ENCODE measurements at places on chromosomes 5 and 9.

GRCh38 chr9:133101356-133102189 lies 19.5 kb downstream of the RALGDS start:
- no peak for DNase-seq
- peaks cover 4% of the 10 kb centered on the region for H3K4me1 ChIP-seq
- H3K27me3 ChIP-seq, result no peaks in the 10 kb centered on the region
- peaks cover 29% of the 10 kb centered on the region for H3K36me3 ChIP-seq

- no peak overlapping the region for H3K4me3 ChIP-seq
- H3K36me3 ChIP-seq, result peaks cover 8% of the 10 kb centered on the region
- DNase-seq, result no peak
- H3K27me3 ChIP-seq, result no peaks in the 10 kb centered on the region
- no peak overlapping the region for H3K27ac ChIP-seq
These were observed 18.4 kb downstream of the TMEM38B start for GRCh38 chr9:105712773-105713172.

GRCh38 chr5:884345-885126 lies 8.1 kb downstream of the BRD9 start:
- no peak for DNase-seq
- H3K4me3 ChIP-seq, result no peak overlapping the region
- peaks cover 23% of the 10 kb centered on the region for H3K36me3 ChIP-seq
- H3K27ac ChIP-seq, result peak overlapping the region; percentile 47
- no peaks in the 10 kb centered on the region for H3K27me3 ChIP-seq
- H3K4me1 ChIP-seq, result peaks cover 27% of the 10 kb centered on the region

DNA sequence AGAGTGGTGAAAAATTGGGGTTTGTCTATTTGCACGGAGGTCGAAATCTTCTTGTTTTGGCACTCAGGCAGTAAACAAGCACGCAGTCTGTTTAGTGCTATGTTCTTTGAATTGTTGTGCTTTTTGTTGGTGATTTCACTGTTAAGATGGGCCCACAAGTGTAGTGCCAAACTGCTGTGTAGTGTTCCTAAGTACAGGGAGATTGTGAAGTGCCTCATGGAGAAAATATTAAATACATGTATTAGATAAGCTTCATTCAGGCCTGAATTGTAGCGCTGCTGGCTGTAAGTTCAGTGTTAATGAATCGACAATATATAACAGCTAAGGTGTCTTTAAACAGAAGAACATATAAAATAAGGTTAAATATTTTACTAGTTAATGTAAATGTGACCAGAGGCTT lies 17.3 kb downstream of the SREK1 start:
- no peak for DNase-seq
- no peak overlapping the region for H3K4me3 ChIP-seq
- no peaks in the 10 kb centered on the region for H3K27me3 ChIP-seq
- no peak overlapping the region for H3K27ac ChIP-seq

DNA sequence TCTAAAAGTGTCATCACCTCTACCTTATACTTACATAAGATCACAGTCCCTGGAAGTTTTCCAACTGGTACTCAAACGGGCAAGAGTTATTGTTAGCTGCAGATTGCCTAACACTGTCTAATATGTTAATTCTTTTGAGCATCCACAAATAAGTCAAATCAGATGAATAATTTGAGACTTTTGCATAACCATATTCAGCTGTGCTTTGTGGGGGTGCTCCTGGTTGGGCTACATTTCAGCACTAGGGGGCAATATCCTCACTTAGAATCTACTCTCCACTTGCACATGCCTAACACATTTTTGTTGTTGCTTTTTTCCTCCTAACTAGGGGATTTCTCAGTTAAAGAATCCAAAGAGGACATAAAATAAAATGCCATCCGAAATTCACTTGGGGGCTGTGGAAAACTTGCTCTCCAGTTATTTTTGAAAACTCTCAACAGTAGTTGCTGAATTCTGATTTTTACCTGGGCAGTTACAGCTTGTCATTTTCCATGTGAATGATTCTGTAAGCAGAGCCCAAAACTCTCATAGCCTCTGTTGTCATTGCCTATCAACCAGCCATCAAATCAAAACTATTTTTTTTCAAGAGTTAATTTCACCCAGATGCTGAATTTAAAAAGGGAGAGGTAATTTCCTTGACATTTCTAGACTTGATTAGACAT lies 71.5 kb downstream of the TRIM36 start:
- H3K36me3 ChIP-seq, result no peaks in the 10 kb centered on the region
- H3K4me3 ChIP-seq, result no peak overlapping the region
- H3K27me3 ChIP-seq, result peaks cover 27% of the 10 kb centered on the region
- no peaks in the 10 kb centered on the region for H3K4me1 ChIP-seq
- H3K27ac ChIP-seq, result no peak overlapping the region

- DNase-seq, result no peak
- peak overlapping the region; percentile 49 for H3K27ac ChIP-seq
- H3K4me1 ChIP-seq, result peaks cover under 1% of the 10 kb centered on the region
- H3K27me3 ChIP-seq, result no peaks in the 10 kb centered on the region
- H3K36me3 ChIP-seq, result peaks cover 26% of the 10 kb centered on the region
- H3K4me3 ChIP-seq, result no peak overlapping the region
These were observed 27.3 kb downstream of the PUM3 start for GRCh38 chr9:2816476-2817141.

DNA sequence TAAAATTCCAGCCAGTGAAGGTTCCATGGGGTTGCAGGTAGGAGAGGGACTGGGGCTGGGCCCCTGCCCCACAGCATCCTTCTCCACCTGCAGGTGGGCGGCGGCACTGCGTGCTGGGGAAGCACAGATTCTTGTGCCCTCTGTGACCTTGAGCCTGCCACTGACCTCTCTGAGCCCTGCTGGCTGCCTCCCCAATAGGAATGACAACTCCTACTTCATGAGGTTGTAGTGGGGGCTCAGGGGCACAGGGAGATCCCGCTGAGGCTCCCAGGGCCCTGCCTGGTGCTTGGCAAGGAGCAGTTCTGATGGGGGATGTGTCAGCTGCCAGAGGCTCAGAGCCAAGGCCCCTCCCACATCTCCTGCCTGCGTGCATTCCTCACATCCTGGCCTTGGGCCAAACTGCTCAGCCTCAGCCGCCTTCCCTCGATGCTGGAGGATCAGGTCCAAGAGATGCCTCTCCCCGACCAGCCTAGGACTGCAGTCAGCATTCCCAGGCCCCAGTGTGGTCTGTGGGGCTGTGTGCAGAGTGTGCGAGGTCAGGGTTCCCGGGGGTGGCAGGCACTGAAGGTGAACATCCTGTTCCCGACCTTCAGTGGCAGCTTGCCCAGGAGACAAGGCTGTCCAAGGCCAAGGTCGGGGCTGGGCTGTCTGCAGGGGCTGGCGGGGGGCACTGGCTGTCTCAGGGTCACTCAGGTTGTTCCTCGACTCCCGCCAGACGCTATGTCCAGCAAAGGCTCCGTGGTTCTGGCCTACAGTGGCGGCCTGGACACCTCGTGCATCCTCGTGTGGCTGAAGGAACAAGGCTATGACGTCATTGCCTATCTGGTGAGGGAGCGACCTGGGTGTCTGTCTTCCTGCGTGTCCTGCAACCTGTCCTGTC lies 7.0 kb downstream of the ASS1 start:
- H3K27ac ChIP-seq, result no peak overlapping the region
- peaks cover 34% of the 10 kb centered on the region for H3K27me3 ChIP-seq
- H3K4me1 ChIP-seq, result no peaks in the 10 kb centered on the region

DNA sequence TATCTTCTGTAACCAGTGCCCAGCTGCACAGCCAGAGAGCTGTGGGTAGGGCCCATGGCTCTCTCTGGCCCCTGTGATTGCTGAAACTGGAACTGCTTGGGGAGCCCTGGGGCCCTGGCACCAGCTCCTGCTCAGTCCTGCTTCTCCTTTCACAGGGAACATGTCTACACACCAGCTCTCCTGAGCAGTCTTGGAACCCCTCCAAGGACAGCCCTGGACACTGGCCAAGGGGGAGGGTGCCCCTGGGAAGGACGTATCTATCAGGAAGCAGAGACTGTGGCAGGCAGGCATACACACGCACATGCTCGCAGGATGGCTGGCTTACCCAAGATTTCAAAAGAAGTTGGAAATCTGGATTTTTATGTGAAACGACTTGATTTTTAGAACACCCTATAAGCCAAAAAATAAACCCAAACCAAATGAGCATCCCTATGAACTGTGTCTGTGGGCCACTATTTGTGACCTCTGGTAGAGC lies 8.8 kb upstream of the TRAF1 start:
- H3K4me1 ChIP-seq, result peaks cover 62% of the 10 kb centered on the region
- peak overlapping the region; percentile 45 for H3K4me3 ChIP-seq
- DNase-seq, result no peak
- no peaks in the 10 kb centered on the region for H3K27me3 ChIP-seq

- peaks cover 28% of the 10 kb centered on the region for H3K27me3 ChIP-seq
- no peaks in the 10 kb centered on the region for H3K4me1 ChIP-seq
- DNase-seq, result no peak
- H3K27ac ChIP-seq, result no peak overlapping the region
- no peaks in the 10 kb centered on the region for H3K36me3 ChIP-seq
- H3K4me3 ChIP-seq, result no peak overlapping the region
These were observed 12.5 kb downstream of the LECT2 start for GRCh38 chr5:135942202-135942771.

DNA sequence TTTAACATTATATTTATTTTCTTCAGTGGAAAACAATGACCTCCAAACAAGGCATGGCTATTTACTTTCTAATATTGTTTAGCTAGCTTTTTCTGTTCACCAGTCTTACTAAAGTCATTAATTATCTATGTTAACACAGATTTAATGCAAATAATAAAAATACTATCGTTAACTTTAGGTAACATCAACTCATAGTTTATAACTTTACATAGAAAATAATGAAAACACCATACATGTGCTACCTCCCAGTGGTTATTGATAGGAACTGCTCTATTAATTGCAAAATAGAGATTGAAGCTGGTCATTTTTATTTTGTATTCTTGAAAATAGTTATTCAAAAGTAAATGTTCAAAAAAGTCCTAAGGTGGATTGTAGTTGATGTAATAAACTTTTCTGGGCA lies 78.3 kb upstream of the HCN1 start:
- H3K4me1 ChIP-seq, result no peaks in the 10 kb centered on the region
- H3K4me3 ChIP-seq, result no peak overlapping the region
- no peak overlapping the region for H3K27ac ChIP-seq
- no peaks in the 10 kb centered on the region for H3K36me3 ChIP-seq
- DNase-seq, result no peak

- H3K27ac ChIP-seq, result no peak overlapping the region
- no peak overlapping the region for H3K4me3 ChIP-seq
- no peak for DNase-seq
- H3K27me3 ChIP-seq, result peaks cover 22% of the 10 kb centered on the region
- peaks cover 23% of the 10 kb centered on the region for H3K4me1 ChIP-seq
- no peaks in the 10 kb centered on the region for H3K36me3 ChIP-seq
These were observed 5.4 kb downstream of the CFAP90 start for GRCh38 chr5:7845557-7845956.

DNA sequence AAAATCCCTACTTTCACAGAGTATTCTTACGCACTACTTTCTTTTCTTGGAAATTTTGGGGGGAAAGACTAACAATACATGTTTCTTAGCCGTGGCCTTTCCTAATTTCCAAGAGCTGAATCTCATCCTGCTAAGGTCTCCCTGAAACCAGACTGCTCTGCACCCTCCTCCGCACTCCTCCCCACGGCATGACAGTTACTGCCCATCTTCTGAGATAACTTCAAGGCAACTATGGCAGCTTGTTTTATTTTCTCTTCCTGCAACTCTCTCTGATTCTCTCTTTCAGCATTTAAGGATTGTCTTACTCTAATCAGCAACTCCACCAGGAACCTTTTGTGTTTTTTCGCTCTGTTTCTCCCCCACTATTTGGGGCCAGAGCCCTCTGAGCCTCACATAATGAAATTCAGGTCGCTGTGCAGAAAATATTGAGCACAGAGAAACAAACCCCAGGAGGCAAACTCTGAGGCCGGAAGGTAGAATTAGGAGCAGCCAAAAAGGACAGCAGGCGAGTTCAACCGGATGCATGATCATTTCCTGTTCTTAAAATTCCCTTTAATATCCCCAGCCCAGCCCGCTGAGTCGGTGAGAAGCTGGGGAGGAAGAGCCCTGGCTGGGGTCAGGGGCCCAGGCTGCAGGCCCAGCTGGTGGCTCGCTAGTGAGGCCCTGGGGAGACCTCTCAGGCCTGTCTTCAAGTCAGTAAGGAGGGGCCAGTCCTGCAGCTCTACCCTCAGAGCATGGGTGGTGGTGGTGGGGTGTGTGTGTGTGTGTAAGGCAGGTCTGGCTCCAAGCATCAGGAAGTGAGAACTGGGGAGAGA lies 213.6 kb upstream of the S1PR3 start:
- no peaks in the 10 kb centered on the region for H3K36me3 ChIP-seq
- H3K4me1 ChIP-seq, result peaks cover 35% of the 10 kb centered on the region
- no peak overlapping the region for H3K4me3 ChIP-seq
- no peak for DNase-seq
- peaks cover 24% of the 10 kb centered on the region for H3K27me3 ChIP-seq

DNA sequence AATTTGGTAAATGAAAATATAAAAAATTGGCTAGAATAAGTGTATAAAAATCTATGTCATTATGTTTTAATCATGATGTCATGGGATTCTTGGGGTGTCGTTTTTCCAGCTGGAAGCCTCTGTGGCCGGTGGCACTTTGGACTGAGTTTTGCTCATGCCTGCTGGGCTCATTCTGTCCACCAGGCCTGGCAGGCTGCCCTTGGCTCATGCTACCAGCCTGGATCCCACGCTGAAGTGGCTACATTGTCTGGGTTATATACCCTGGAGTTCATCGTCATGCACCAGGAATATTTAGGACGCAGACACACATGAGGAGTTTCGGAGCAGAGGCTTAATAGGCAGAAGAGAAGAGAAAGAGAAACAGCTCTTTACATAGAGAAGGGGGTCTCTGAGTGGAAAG lies 1913.7 kb upstream of the WWC1 start:
- no peaks in the 10 kb centered on the region for H3K4me1 ChIP-seq
- H3K36me3 ChIP-seq, result no peaks in the 10 kb centered on the region
- H3K4me3 ChIP-seq, result no peak overlapping the region
- no peak for DNase-seq

GRCh38 chr9:89951675-89952074 lies 346.9 kb downstream of the GADD45G start:
- peaks cover 4% of the 10 kb centered on the region for H3K4me1 ChIP-seq
- H3K27me3 ChIP-seq, result no peaks in the 10 kb centered on the region
- DNase-seq, result no peak
- H3K27ac ChIP-seq, result no peak overlapping the region

DNA sequence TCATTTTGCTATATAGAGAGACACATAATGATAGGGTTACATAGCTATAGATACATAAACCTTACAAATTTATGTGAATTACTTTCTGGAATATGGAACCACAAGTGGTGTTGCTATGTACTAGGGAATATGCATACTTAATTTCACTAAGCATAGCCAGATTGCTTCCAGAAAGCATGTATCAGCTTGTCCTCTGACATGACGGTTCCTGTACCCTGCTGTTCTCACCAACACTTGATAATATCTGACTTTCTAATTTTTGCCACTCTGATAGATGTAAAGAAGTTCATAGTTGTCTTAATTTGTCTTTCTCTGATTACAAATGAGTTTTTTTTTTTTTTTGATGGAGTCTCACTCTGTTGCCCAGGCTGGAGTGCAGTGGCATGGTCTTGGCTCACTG lies 18.0 kb upstream of the CKS2 start:
- no peak overlapping the region for H3K4me3 ChIP-seq
- H3K36me3 ChIP-seq, result no peaks in the 10 kb centered on the region

DNA sequence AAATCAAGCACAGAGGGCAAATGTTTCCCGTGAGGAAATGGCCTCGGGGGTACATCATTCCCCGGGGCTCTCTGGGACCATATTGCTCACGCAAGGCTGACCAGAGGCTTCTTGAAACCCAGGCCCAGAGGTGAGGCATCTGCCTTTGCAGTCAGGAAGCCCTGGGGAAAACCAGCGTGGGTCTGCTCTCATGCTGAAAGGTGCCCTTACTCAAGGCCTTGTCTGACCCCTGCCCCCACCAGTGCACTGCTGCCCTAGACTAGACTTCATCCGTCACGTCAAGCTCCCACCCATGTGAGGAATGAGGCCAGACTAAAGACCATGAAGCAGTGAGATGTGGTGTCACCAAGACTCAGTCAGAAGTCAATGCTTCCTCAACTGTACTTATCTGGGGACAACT lies 66.1 kb downstream of the PAX5 start:
- no peaks in the 10 kb centered on the region for H3K27me3 ChIP-seq
- no peak overlapping the region for H3K4me3 ChIP-seq
- peak overlapping the region; percentile 74 for H3K27ac ChIP-seq
- H3K4me1 ChIP-seq, result peaks cover 53% of the 10 kb centered on the region
- peaks cover 23% of the 10 kb centered on the region for H3K36me3 ChIP-seq
